AG09309 (cell line): ENCODE measurements at places on chromosomes 6 and 20.

- DNase-seq: no peak
These were observed 7.3 kb upstream of the NAA20 start for GRCh38 chr20:20009784-20010253.

GRCh38 chr6:145277358-145278086, 457.8 kb downstream of the EPM2A start:
- no peak for DNase-seq

GRCh38 chr20:14127514-14128223, 132.4 kb downstream of the MACROD2 start:
- no peak for DNase-seq

DNA sequence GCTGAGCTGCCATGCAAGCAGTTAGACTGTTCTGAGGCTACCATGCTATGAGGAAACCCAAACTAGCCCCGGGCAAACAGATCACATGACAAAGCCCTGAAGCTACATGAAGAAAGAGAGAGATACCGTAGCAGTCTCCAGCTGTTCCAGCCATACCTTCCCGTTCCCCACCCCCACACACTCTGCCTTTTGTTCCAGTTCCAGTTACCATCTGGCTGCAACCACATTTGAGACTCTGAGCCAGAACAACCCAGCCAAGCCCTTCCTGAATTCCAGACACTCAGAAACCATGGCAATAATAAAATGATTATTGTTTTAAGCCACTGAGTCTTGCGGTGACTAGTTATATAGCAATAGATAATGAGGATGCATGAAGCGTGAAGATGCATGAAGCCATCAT, 28.3 kb downstream of the RIN2 start:
- peak; percentile 94 for DNase-seq

DNA sequence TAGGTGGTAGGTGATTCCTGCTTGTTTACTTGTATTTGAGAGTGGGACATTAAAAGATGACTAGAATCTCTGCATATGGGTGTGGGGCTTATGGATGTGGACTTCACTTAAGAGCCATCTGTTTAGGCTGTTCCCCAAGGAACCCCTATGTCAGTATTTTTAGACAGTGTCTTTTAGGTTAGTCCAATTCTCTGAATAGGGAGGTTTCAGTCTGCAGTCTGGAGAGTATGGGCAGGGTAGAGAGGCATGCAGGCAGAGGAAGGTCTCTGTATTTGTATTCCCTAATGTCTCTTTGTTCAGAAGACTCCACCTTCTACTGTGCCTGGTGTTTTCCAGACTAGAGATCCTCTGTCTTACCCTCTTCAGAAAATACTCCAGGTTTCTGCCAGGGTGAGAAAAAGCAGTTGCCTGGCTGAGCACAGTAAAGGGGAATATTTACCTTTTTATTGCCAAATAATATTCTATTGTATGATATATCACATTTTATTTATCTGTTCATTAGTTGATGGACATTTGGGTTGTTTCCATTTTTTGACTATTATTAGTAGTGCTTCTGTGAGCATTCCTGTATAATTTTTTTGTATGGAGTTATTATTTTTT, 19.1 kb downstream of the SLX4IP start:
- DNase-seq: no peak

DNA sequence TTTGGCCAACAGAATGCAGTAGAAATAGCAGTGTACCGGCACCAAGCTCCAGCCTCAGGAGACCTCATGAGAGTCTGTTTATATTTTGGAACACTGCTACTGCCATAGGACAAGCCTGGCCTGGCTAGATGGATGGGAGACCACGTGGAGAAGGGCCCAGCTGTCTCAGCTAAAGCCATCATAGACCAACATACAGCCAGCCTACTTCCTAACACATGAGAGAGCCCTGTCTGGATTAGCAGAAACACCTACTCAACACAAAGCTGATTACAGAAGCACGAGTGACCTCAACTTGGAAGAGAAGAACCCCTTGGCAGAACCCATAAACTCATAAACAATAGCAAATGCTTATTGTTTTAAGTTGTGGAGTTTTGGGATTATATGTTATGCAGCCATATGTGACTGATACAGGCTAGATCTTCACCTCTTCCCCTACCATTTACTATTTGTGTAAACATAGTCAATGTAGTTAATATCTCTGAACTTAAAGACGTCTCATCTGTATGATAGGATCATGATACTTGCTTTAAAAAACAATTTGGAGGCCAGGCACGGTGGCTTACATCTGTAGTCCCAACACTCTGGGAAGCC, 199.4 kb upstream of the ZNF217 start:
- no peak for DNase-seq

GRCh38 chr6:21590346-21590745, 3.2 kb upstream of the SOX4 start:
- DNase-seq: no peak

- no peak for DNase-seq
These were observed 5.6 kb downstream of the BRD2 start for GRCh38 chr6:32974016-32974333.

GRCh38 chr6:8943073-8943472, 507.7 kb upstream of the SLC35B3 start:
- no peak for DNase-seq

GRCh38 chr6:131135244-131136020, at the start of gene AKAP7:
Gene AKAP7, plus strand, starts transcription at chr6:131135467. Its CDS starts 297 bp downstream, at chr6:131135764.
- DNase-seq: no peak

DNA sequence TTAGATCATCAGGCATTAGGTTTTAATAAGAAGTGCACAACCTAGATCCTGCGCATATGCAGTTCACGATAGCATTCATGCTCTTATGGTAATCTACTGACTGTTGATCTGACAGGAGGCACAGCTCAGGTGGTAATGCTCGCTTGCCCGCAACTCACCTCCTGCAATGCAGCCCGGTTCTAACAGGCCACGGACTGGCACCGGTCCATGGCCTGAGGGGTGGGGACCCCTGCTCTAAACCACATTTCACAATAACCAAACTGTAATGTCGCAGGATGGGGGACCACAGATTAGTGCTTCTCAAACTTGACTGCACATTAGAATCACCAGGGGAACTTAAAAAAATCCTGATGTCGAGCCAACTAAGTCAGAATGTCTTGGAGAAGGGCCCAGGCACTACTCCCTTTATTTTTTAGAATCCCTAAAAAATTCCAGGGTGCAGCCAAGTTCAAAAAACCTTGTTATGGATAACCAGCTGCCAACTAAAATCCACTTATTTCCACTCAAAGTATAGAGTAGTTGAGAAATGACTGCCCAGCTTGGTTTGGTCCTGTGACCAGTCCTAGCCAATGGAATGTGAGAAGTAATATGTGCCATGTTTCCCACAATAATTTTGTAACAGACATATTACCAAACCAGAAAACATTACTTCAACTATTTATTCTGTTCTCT, 3.1 kb downstream of the SHPRH start:
- peak; percentile 24 for DNase-seq

- DNase-seq: no peak
These were observed 4.8 kb downstream of the F13A1 start for GRCh38 chr6:6315660-6316059.

DNA sequence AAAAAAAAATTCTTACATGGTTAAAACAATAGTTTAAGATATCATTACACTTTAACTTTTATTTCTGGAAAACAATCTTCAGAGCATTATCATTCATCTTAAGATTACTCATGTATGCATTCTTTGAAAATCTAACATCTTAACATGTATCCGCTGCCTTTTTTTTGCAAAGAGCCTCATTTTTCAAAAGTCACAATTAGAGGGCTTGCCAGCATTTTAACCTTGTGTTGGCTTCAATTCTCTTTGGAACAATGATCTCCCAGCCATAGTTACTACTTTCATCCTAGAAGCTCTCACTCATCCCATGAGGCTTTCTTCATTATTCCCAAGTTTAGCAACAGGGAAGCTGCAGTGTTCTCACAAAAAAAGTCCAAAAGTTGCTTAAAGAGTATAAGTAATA, 330.8 kb downstream of the BCKDHB start:
- DNase-seq: no peak

GRCh38 chr6:7425808-7426190, 36.2 kb downstream of the RIOK1 start:
- DNase-seq: no peak

DNA sequence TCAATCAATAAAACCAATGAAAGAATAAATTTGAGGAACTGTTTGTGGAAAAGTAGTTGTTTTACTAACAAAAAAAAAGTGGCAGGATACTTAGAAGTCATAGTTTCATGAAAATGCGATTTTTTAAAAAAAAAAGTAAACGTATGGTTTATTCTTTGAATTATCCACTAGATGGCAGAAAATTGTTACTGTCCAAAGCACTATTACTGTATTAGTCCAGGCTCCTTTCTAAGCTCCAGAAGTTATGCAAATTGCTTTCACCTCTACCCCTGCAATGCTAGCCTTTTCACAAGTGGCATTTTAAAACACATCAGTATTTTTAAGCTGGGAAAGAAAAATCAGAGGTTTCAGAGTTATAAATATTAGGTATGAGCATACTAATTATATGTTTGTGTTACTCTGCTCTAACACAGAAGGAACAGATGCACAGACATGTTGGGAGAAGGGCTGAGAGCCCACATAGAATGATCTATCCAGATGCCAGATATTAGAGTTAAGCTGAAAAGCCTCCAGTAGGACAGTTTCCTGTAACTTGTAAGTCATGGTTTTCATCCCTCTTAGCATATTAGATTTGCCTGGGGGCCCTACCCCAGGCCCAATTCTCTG, 63.9 kb downstream of the FHL5 start:
- peak; percentile 4 for DNase-seq

DNA sequence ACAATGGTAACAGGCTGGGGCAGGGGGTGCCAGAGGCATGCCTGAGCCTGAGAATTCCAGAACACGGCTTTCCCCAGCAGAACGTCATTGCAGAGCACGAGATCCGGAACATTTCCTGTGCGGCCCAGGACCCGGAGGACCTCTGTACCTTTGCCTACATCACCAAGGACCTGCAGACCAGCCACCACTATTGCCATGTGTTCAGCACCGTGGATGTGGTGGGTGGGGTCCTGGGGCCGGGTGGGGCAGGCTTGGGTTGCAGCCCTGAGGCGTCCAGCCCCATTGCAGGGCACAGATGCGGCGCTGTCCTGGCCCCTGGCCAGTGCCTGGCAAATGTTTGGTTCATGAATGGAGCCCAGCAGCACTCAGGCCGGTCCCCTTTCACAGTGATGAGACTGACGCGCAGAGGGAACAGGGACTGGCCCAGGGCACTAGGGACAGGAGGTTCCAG, 57.1 kb downstream of the TCP11 start:
- no peak for DNase-seq

DNA sequence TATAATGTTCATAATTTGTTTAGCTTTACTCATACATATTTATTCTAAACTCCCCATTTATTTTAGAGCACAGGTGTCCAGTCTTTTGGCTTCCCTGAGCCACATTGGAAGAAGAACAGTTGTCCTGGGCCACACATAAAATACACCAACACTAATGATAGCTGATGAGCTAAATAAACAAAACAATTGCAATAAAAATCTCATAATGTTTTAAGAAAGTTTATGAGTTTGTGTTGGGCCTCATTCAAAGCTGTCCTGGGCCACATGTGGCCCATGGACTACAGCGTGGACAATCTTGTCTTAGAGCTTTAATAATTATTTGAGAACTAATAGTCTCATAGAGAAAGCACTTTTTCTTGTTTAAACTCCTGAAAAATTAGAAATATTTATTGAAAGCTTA, 131.3 kb downstream of the MYO6 start:
- no peak for DNase-seq

DNA sequence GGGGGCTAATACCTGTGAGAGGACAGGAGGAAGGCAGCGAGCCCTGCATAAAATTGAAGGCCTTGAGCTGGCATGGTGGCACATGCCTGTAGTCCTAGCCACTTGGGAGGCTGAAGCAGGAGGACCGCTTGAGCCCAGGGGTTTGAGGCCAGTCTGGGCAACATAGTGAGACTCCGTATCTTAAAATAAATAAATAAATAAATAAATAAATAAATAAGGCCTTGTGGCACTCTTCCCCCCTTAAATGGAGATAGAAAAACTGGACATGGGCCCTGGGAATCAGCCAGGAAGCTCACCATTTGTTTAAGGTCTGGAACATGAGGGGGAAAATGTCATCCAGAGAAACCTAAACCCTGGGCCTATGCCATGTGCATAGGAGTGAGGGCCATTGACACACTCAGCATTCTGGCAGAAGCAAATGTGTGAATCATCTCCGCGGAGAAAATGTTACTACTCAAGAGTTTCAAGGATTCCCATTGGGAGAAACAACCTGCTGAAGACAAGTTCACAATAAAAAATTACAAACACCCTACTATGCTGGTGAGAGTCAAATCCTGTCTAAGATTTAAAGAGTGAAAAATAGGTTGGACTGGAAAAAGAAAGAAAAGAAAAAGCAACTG, 51.9 kb upstream of the UBR2 start:
- no peak for DNase-seq

GRCh38 chr6:108650325-108650724, 89.6 kb downstream of the FOXO3 start:
- no peak for DNase-seq

- DNase-seq: no peak
These were observed 42.0 kb upstream of the LY86 start for GRCh38 chr6:6546318-6547109.

GRCh38 chr6:40957616-40958492, 81.2 kb downstream of the UNC5CL start:
- peak; percentile 85 for DNase-seq

GRCh38 chr6:42333612-42334011, 116.0 kb upstream of the MRPS10 start:
- DNase-seq: no peak

GRCh38 chr6:122839472-122839871, 50.4 kb downstream of the SMPDL3A start:
- DNase-seq: peak; percentile 16

DNA sequence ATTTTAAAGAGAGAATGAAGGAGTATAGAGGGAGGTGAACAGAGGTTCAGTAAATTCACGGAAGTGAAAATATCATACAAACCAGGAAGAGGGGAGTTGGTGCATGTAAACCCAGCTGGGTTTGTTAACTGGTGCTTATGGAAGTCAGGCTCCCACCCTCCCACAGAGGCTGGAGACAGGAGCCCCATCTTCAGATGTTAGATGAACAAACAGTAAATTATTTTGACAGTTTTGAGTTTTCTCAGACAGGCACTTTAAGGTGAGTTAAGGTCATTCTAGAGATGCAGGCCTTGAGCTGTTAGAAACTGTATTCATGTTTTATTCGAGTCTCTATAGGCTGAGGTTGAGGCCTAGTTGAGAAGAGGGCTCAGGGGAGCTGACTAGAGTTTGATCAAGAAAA, 41.8 kb upstream of the FUCA2 start:
- DNase-seq: no peak

- DNase-seq: no peak
These were observed 169.3 kb upstream of the CDH4 start for GRCh38 chr20:61082720-61083119.

DNA sequence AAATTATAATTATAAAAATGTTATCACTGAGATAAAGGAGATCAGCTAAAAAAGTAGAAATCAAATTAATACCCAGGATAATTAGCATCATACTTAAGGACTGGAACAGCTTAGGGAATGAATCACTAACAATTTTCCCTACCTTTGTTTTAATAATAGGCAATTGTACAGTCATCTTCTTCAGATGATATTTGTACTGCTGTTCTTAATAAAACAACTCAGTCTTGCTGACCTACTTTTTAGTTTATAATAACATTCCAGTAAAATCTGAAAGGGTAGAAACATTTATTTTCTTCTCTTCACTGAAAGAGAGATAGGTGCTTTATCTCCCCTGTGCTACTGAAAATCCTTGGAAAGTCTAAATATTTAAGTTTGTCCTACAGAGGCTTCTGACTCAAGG, 271.2 kb upstream of the THEMIS start:
- DNase-seq: no peak
